Calu3 (cell line): ENCODE measurements at places on chromosomes 11 and 22.

DNA sequence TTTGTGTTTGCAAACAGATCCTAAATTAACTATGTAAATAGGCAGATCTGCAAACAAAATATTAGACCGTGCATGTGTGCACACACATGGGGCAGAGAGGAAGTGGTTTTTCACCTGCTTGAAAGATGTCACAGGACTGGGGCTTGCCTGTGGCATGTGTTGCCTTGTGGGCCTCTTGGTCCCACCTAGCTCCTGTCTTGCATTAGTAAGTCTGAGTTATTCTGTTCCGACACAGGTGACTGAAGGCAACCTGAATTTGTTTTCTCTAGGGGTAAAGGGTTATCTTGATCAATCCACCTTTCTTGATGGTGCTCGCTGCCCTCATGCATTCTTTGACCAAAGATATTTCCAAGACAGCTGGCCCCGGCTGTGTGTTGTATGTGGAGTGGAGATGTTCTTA lies 667.5 kb downstream of the NTM start:
- H3K27me3 ChIP-seq, result no peaks in the 10 kb centered on the region
- no peaks in the 10 kb centered on the region for H3K4me1 ChIP-seq
- no peak for DNase-seq
- no peak overlapping the region for H3K27ac ChIP-seq
- peaks cover 4% of the 10 kb centered on the region for H3K36me3 ChIP-seq

DNA sequence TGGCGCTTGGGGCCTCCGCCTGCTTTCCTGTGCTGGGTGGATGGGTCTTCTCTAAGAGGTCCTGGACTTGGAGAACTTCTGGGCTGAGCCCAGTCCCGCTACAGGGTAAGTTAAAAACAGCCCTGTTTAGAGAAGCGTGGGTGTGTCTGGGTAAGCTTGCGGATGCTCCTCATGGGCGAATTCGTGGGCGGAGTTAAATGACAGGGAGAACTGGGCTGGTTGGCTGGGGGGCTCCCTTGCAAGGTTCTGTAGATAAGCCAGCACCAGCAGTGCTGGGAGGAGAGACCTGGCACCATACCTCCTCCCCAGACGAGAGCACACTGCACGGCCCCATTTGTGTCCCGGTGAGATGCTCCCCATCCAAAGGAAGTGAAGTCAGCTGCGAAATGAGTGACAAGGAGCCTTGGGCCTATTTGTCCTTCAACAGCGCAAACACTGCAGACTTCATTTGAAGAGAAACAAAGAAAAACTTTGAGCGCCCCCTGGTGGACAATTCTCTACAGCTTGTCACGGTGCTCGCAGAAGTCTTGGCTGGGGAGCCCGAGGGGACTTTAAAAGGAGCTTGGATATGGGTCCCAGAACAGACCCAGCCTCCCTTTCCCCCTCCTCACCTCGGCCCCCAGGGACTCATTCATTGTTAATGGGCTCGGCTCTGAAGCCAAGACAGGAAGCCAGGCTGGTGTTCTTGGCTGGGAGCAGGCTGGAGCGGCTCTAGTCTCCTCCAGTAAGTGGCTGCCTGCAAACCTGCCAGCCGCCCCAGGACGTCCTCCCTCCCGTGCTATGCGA lies 39.5 kb downstream of the TP53I11 start:
- peak; percentile 90 for DNase-seq
- no peak overlapping the region for H3K4me3 ChIP-seq
- H3K27ac ChIP-seq, result no peak overlapping the region
- H3K36me3 ChIP-seq, result no peaks in the 10 kb centered on the region

- H3K4me1 ChIP-seq, result peaks cover 9% of the 10 kb centered on the region
- no peak overlapping the region for H3K27ac ChIP-seq
- H3K36me3 ChIP-seq, result peaks cover 10% of the 10 kb centered on the region
- no peak overlapping the region for H3K4me3 ChIP-seq
- H3K27me3 ChIP-seq, result no peaks in the 10 kb centered on the region
Observed at GRCh38 chr11:5591613-5592012, 4.8 kb upstream of the TRIM6 start.

- H3K4me3 ChIP-seq, result peak overlapping the region; percentile 77
- peaks cover 42% of the 10 kb centered on the region for H3K36me3 ChIP-seq
- H3K27ac ChIP-seq, result peak overlapping the region; percentile 65
- H3K4me1 ChIP-seq, result peaks cover 3% of the 10 kb centered on the region
- H3K27me3 ChIP-seq, result no peaks in the 10 kb centered on the region
- DNase-seq, result peak; percentile 72
Observed at GRCh38 chr11:1574238-1574932, 2.3 kb upstream of the DUSP8 start.

GRCh38 chr11:63761931-63762653 lies 6.5 kb downstream of the ZFTA start:
- H3K4me3 ChIP-seq, result no peak overlapping the region
- H3K36me3 ChIP-seq, result peaks cover 29% of the 10 kb centered on the region
- no peaks in the 10 kb centered on the region for H3K27me3 ChIP-seq
- H3K4me1 ChIP-seq, result peaks cover 18% of the 10 kb centered on the region
- no peak for DNase-seq

DNA sequence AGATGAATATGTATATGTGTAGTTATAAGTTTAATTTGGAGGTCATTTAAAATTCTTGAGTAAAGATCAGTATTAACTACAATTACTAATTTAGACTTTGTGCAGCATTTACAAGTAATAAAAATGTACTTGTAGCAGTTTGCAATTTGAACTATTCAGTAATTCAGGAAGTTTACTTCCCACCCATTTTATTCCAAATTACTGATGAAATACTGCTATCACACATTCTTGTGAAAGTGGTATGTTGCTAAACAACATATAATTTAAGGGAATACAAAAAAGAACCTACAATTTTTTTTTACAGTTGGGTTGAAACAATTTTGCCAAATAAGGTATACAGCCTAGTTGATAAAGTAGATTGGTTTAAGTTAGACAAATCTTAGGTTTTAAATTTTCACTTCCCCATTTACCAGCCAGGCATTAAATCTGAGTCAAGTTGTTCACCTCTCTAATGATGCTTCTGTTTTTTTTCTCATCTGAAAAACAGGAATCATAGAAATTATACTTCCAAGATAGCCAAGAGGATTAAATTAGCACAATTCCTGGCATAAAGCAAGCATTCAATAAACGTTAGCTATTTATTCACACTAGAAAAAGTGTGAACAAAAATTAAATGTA lies 45.3 kb downstream of the ZBTB44 start:
- H3K27ac ChIP-seq, result no peak overlapping the region
- no peak overlapping the region for H3K4me3 ChIP-seq
- no peak for DNase-seq
- H3K36me3 ChIP-seq, result no peaks in the 10 kb centered on the region
- no peaks in the 10 kb centered on the region for H3K27me3 ChIP-seq

GRCh38 chr11:119852741-119853140 lies 123.7 kb upstream of the NECTIN1 start:
- no peaks in the 10 kb centered on the region for H3K36me3 ChIP-seq
- peaks cover 49% of the 10 kb centered on the region for H3K27me3 ChIP-seq
- no peak for DNase-seq
- no peak overlapping the region for H3K27ac ChIP-seq
- no peak overlapping the region for H3K4me3 ChIP-seq
- peaks cover 8% of the 10 kb centered on the region for H3K4me1 ChIP-seq

DNA sequence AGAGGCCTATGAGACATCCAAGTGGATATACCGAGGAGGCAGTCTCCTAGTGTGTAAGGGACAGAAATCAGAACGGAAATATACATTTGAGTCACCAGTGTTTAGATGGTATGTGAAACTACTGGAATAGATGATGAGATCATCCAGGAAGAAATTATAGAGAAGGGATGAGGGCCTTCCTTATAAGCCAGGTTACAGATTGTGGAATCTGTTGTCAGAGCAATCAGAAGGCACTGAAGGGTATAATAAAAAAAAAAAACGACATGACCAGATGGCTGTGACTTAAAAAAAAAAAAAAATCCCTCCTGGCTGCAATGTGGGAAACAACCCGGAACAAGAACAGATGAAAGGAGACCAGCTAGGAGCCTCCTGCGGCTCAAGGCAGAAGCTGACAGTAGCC lies 2.7 kb downstream of the MAJIN start:
- no peaks in the 10 kb centered on the region for H3K27me3 ChIP-seq
- no peak overlapping the region for H3K4me3 ChIP-seq
- H3K4me1 ChIP-seq, result peaks cover 15% of the 10 kb centered on the region
- H3K36me3 ChIP-seq, result peaks cover 15% of the 10 kb centered on the region

DNA sequence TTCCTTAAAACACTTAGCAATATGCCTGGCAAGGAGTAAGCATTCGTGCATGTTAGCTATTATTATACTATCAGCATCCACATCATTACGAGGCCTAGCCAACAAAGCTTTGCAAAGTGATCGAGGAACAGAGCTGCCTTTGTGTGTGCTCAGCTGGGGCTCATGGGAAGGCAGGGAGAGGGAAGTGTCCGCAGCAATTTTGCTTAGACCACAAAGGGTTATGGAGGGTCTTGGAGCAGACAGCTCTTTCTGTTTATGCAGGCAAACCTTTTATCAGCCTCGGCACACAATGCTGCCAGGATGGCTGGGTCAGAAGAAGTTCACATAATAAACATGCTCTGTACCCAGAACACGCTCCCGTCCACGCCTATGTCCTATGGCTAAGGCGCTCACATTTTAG lies 10.9 kb upstream of the DKK3 start:
- peak; percentile 49 for DNase-seq
- H3K27ac ChIP-seq, result no peak overlapping the region
- H3K36me3 ChIP-seq, result peaks cover 5% of the 10 kb centered on the region
- H3K27me3 ChIP-seq, result no peaks in the 10 kb centered on the region
- no peak overlapping the region for H3K4me3 ChIP-seq
- peaks cover 19% of the 10 kb centered on the region for H3K4me1 ChIP-seq

- H3K4me3 ChIP-seq, result no peak overlapping the region
- H3K27ac ChIP-seq, result peak overlapping the region; percentile 31
- H3K4me1 ChIP-seq, result peaks cover 10% of the 10 kb centered on the region
- DNase-seq, result peak; percentile 46
Observed at GRCh38 chr22:36562261-36562835, 33.4 kb upstream of the EIF3D start.

DNA sequence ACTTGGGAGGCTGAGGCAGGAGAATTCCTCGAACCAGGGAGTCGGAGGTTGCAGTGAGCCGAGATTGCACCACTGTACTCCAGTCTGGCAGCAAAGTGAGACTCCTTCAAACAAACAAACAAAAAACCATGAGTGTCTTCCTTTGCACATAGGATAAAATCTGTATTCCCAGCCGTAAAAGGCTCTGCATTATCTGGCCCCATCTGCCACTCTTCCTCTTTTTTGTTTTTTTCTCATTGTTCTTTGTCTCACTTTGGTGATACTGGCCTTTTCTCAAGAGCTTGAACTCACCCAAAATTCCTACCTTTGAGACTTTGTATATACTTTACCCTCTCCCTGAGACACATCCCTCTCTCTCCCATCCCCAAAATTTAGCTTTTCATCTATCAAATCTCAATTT lies 17.6 kb downstream of the FDX1 start:
- DNase-seq, result no peak
- H3K36me3 ChIP-seq, result peaks cover 12% of the 10 kb centered on the region
- no peaks in the 10 kb centered on the region for H3K4me1 ChIP-seq
- H3K27ac ChIP-seq, result no peak overlapping the region

DNA sequence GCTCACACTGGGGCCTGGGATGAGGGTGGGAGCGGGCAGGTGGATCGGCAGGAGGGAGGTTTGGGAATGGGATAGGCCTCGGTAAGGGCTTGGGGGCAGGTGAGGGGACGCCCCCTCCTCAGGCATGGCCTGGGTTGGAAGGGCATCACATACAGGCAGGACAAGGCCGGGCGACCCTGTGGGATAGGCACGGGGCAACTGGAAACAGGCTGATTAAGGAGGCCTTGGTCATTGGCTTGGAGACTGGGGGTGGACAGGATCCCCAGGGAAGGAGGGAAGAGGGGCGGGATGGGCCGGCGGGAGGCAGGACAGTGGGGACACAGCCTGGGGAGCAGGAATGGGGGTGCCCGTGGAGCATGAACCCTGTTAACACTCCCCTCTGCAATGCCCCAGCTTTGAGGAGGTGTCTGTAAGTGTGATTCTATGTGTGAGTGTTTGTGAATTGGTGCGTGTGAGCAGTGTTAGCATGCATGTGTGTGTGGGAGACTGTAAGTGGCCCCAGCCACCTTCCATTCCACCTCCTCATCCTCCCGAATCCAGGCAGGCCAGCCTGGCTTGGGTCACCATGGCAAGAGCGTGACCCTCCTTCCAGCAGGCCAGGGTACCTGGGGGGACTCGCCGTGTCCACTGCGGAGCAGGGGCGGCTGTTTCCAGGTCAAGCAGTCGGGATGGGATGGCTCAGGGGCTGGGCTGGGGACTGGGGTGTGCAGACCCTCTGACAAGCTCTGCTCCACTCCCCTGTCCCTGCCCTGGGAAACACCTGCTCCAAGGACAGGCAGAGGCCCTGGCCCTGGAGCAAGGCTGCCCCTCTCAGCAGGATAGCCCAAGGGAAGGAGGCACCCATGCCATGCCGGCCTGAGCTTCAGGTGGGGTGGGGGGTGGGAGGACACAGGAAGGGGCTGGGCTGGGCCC lies 3.4 kb upstream of the PIM3 start:
- peaks cover 55% of the 10 kb centered on the region for H3K36me3 ChIP-seq
- H3K4me3 ChIP-seq, result no peak overlapping the region
- H3K27ac ChIP-seq, result no peak overlapping the region
- H3K27me3 ChIP-seq, result no peaks in the 10 kb centered on the region
- DNase-seq, result no peak
- peaks cover 34% of the 10 kb centered on the region for H3K4me1 ChIP-seq

DNA sequence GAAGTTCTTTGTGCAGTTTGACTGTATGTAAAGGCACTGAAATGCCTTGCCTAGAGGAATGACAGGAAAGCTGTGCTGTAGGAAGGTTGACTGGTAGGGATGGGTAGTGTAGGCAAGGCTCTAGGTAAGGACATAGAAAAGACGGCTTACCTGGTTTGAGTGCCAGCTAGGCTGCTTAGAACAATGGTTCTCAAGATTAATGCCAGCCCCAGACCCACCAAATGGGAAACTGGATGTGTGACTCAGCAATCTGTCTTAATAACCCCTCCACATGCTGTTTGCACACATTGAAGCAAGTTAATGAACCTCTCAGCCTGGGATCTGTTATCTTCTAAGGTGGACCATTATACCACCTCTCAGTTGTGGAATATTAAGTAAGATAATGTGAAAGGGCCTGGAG lies 3.7 kb downstream of the RPS3 start:
- H3K27ac ChIP-seq, result peak overlapping the region; percentile 61
- H3K27me3 ChIP-seq, result no peaks in the 10 kb centered on the region
- H3K4me1 ChIP-seq, result peaks cover 25% of the 10 kb centered on the region
- DNase-seq, result no peak

DNA sequence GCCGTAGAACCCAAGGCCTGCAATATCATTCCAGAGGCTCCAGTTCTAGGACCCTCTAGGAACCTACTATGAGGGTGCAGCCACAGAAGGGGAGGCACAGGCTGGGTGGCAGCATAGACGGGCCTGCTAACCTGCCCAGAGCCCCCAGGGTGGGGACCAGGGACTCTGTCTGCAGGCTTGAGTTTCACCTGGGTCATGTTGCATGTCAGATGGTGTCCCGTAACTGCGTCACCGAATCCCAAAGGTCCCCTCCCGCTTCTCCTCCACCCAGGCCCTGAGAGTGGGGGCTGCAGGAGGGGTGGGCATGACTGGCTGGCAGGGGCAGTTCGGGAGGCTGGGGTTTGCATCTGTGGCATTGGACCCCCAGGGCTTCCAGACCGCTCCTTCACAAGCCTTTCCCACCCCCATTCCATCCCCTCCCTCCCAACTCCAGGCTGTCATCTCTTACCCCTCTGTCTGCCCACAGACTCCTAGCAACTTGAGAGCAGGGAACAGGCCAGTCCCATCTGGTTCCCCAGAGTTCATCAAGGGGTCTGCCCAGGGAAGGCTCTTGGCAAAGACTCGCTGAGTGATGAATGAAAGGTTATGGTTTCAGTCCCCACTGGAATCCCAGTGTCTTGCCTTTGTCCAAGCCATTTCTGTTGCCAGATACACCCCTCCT lies 16.3 kb downstream of the MYO7A start:
- no peaks in the 10 kb centered on the region for H3K36me3 ChIP-seq
- peaks cover 6% of the 10 kb centered on the region for H3K4me1 ChIP-seq
- no peak overlapping the region for H3K4me3 ChIP-seq
- no peak for DNase-seq
- peaks cover 40% of the 10 kb centered on the region for H3K27me3 ChIP-seq
